ENCODE measurements at places on chromosomes 3 and 15.

- DNase-seq: no peak
These were observed 10.9 kb upstream of the STRIT1 start for GRCh38 chr3:155304394-155304793.

DNA sequence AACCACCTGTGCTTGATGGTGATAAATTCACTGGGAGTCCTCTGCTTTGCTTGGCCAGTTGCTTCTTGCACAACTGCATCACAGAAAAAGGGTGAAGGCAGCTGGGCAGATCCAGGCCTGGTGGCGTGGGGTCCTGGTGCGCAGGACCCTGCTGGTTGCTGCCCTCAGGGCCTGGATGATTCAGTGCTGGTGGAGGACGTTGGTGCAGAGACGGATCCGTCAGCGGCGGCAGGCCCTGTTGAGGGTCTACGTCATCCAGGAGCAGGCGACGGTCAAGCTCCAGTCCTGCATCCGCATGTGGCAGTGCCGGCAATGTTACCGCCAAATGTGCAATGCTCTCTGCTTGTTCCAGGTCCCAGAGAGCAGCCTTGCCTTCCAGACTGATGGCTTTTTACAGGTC lies 31.1 kb upstream of the IQCF2 start:
- no peak for DNase-seq

- no peak for DNase-seq
These were observed 889 bp upstream of the LRRIQ4 start for GRCh38 chr3:169811631-169812331.

DNA sequence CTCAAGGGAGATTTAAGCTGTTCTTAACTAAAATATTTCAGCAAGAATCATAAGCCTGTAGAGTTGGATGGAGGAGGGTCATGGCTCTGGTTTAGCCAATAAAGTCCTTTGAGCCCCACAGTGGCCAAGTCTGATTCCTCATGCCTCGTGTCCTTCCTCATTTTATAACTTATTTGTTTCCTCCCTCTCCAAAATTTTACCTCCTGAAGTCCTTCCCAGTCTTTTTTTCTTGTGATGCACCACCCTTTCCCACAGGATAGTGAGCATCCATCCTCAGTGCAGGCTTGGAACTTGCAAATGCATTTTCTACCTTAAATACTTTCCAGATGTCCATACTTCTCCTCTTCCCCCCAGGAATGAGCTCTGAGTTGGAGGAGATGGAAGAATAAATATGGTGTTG lies 162.7 kb upstream of the AGTR1 start:
- no peak for DNase-seq

- no peak for DNase-seq
These were observed 56.1 kb upstream of the KIF23 start for GRCh38 chr15:69357773-69358771.

DNA sequence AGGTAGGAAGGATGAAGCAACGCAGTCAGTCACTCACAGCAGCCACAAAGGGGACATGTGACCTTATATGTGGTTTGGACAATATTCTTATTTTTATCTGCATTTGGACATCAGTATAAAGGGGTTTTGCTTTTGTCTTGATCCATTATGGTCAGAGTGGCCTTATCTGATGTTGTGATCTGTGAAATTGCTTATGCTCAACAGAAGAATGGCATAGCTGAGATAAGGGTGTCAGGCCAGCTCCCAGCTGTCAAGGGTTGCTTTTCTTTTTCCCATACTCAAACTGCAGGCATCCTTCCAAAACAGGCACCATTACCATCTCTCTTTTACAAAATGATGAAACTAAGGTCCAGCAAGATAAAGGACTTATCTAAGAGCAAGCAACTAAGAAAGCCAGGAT lies 28.1 kb downstream of the DCLK3 start:
- DNase-seq: no peak

GRCh38 chr3:197854596-197855343 lies 63.7 kb downstream of the LRCH3 start:
- no peak for DNase-seq

DNA sequence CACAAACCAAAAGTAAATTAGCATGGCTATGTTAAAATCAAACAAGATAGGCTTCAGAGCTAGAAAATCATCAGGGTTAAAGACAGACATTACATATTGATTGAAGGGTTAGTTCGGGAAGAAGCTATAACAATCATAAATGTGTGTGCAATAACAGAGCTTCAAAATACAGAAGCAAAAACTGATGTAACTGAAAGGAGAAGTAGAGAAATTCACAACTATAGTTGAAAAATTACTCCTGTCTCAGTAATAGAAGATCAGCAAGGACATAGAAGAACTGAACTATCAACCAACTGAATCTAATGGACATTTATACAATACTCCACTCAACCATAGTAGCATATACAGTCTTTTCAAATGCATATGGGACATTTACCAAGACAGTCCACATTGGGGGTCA lies 59.4 kb downstream of the MCTP2 start:
- no peak for DNase-seq

- DNase-seq: no peak
These were observed 82.2 kb upstream of the GOLGA8B start for GRCh38 chr15:34665498-34666116.

DNA sequence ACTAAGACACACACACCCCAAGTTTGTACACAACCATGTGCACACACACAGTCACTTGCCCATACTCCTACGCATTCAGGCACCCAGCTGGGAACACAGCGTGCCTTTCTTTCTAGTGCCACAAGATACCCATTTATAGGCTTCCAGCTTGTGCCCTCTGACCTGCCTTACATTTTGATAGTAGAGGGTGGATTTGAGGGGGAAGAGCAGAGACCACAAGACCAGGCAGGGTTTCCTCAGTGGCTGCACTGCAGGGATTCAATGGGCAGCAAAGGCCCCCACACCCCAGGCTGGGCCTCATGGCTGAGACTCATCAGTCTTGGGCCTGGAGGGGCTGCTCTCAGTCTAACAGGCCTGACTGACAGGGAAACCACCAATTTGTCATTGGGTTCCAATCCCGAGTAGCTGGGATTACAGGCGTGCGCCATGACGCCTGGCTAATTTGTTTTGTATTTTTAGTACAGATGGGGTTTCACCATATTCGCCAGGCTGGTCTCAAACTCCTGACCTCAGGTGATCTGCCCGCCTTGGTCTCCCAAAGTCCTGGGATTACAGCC lies 18.8 kb upstream of the ANKDD1A start:
- DNase-seq: peak; percentile 22
